Activated T-helper 1 cell treated with anti-CD3 and anti-CD28 coated beads, Interleukin-12 subunit alpha, Interleukin-12 subunit beta, Interleukin-2, Interleukin-4 antibody, amounts not matched to agents 30 ng/mL and 10 ng/mL and 1 ng/mL, durations not matched to agents 14 hours and 24 hours and 36 hours (primary cell): ENCODE measurements at places on chromosomes 6 and 20.

DNA sequence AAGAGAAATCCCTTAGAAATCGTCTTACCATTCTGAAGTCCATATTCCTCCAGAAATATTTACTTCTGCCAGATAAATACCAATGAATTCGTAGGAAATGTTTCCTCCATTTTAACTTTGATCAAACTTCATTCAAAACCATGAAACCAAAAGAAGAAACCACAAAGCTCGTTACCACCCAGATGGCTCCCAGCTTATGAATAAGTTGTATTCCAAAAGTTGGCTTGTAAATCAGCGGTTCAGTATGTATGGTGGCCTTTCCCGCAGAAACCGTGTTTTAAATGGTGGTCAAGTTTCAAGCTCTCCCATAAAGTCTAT, 73.6 kb upstream of the RIPOR2 start:
- no peak for DNase-seq

DNA sequence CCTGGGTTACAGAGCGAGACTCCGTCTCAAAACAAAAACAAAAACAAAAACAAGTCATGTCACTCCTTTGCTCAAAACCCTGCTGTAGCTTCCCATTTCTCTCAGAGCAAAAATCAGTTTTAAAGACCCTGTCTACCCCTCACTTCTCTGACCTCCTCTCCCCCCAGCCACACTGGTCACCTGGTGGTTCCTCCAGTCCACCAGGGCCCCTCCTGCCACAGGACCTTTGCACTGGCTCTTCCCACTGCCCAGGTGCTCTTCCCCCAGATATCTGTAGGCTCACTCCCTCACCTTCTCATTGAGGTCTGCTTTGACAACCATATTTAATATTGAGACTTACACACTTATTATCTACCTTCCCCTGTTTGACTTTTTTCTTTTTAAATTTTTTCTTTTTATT, 4.9 kb upstream of the TEAD3 start:
- DNase-seq: no peak

GRCh38 chr6:97136626-97137358, 146.2 kb downstream of the MMS22L start:
- no peak for DNase-seq

GRCh38 chr6:4707011-4707410, 69.2 kb upstream of the CDYL start:
- DNase-seq: no peak

GRCh38 chr6:25423358-25423757, 144.2 kb downstream of the CARMIL1 start:
- DNase-seq: no peak

GRCh38 chr6:22883061-22883717, 313.8 kb downstream of the HDGFL1 start:
- DNase-seq: no peak

GRCh38 chr6:22078802-22079545, 217.9 kb downstream of the PRL start:
- no peak for DNase-seq

- DNase-seq: no peak
Measured at GRCh38 chr6:37373822-37374471, 20.2 kb downstream of the RNF8 start.

GRCh38 chr6:44956396-44956795, 371.7 kb upstream of the RUNX2 start:
- no peak for DNase-seq

GRCh38 chr6:5905431-5906339, 101.0 kb downstream of the NRN1 start:
- no peak for DNase-seq

- no peak for DNase-seq
Measured at GRCh38 chr6:123551939-123552707, 84.6 kb downstream of the TRDN start.

DNA sequence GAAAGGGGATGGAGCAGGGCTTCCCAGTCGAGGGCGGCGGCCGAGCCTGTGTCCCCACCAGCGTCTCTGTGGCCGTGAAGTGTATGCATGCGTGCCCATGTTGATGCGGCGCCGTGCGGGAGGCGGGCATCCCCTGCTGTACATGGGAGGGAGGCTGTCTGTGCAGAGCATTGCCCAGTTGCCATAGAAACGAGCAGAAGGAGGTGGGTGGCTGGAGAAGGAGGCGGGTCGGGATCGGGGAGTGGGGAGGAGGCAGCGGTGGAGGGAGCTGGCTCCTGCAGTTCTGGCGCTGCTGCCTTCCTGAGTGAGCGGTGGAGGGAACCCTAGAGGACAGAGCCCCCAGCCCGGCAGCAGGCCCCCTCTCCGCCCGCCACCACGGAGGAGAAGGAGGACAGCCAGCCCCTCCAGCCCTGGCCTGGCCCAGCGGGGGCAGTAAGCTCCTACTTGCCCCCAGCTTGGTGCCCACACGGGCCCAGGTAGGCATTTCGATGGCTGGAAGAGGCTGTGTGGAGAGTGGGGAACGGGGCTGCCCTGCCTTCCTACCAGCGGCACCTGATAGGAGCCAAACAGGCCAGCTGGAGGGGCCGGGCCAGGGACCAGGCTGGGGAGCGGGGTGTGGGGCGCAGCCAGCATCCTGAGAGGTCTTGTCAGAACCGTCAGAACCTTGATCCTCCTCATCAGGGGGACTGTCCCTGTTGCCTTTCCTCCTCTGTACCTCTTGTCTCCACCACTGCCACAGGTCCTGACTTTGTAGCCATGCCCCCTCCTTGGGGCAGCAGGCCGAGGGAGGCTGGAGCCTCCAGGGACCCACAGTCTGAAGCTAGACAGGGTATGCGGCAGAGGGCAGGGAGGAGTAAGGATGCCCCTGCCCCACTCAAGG, 41.3 kb downstream of the SPDEF start:
- no peak for DNase-seq

DNA sequence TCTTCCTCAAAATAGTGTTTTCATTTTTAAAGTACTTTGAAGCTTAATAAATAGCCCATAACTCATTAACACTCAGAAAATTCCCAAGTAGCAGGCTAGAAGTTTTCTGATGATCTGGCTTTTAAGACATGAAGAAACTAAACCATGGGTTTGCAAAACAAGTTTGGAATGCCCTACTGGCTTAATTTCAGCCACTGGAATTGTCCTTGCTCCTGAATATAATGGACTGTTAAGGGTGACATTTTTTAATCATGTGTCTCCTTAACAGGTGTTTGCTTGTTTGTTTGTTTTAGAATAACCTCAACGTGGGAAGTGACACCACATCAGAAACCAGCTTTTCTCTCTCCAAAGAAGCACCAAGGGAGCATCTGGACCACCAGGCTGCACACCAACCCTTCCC, 49.1 kb downstream of the ISM1 start:
- DNase-seq: no peak

DNA sequence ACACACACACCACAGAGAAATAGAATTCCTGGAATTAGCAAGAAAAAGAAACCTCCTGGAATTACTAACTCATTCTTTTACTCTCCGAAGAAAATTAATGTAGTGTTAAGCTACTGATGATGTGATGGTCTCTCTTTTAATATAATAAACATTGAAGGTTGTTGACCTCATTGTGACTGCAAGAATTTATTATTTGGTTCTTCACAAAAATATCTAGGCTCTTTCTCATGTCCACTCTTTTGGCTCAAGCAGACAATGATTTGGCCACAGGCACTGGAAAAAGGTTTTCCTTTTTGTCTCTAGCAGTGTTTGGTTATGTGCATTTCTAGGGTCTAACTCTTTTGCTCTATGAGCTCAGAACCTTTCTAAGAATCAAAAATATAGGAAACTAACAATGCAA, 811.9 kb downstream of the TENT5A start:
- DNase-seq: no peak

DNA sequence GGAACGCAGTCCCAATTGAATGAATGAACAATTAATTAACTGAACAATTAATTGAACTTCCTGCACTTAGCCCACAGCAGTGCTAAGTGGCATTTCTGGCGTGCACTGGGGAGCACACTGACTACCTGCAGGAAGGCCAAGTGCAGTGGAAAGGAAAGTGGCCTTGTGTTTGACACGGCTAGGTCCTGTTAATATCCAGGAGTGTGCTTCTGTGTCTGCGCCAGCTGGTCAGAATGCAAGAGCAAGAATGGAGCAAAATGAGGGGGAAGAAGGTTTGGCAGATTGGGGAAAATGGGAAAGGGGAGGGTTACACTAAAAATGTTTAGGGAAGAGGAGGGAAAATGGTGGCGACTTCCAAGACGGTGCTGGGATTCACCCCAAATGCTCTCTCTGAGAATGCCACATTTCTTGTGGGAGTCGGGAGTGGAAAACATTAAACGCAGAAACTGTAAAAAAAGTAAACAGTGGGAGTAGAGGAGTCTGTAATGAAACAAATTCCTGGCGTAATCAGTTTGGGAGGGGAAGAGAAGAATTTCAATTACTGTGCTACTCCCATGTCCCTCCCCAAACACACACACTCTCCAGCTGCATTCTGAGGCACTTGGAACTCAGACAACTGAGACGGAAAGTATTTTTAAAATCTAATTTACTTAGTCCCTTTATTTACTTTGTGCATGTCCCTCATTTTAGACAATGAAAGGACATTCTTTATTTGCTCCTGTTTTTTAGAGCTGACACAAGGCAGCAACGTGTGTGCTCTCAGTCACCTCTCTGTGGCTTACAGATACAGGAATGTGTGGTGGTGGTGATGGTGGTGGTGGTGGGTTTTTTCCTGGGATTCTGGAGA, 64.1 kb downstream of the CLIC5 start:
- no peak for DNase-seq

DNA sequence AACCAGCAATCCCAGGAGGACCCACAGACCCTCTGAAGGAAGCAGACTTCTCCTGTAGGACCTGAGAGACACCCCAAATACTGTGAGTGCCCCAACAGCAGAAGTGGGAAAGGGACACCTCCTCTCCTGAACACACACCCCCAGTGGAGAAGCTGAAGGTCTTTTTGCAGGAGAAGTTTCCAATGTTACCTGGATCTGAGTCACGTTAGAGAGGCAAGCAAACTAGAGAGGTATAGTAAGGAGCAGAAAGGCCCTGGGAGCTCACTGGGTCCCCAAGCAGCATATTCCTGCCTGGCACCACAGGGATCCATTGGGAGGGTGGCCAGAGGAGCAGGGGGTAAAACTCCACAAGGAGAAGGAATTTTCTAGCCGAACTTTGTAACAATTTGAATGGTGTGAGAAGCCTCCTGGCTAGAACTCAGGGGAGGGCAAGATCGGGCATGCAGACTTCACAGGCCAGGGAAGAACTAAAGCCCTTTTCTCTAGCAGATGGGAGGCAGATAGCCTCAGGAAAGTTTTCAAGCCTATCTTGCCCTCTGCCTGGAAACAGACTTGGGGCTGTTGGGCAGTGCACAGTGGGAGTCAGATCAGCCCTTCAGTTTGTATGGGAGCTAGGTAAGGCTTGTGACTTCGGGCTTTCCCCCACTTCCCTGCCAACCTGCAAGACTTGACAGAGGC, 68.2 kb upstream of the SSTR4 start:
- DNase-seq: no peak

- DNase-seq: no peak
Measured at GRCh38 chr6:69179681-69180080, 544.6 kb downstream of the ADGRB3 start.

DNA sequence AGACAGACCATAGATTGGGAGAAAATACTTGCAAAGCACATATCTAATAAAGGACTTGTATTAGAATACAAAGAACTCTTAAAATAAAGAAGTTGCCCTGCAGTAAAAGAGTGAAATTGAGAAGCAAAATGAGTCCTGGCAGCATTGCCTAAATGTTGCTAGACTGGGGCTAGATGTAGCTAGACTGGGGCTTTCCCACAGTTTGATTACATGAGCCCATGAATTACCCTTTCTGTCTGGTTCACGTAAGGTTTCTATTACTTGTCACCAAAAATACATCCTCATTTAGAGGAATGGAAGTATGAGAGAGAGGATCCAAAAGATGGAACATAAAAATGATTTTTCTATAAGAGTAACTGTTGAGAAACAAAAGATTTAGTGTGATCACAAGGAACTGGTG, 57.6 kb upstream of the CCDC28A start:
- no peak for DNase-seq

GRCh38 chr20:5991623-5992441, 41.4 kb downstream of the MCM8 start:
- no peak for DNase-seq

- no peak for DNase-seq
Measured at GRCh38 chr6:133889557-133890403, 867 bp downstream of the TCF21 start.

- DNase-seq: no peak
Measured at GRCh38 chr20:23305098-23305497, 45.5 kb upstream of the NXT1 start.

DNA sequence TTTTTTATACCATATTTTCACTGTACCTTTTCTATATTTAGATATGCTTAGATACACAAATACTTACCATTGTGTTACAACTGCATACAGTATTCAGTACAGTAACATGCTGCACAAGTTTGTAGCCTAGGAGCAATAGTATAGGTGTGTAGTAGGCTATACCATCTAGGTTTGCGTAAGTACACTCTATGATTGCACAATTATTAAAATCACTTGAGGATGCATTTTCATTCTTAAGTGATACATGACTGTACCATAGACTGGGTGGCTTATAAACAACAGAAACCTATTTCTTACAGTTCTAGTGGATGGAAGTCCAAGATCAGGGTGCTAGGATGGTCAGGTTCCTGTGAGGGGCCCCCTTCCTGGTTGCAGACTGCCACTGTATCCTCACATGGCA, 234.1 kb downstream of the SLC35F1 start:
- no peak for DNase-seq

- no peak for DNase-seq
Measured at GRCh38 chr6:154471609-154472362, 38.7 kb downstream of the CNKSR3 start.

DNA sequence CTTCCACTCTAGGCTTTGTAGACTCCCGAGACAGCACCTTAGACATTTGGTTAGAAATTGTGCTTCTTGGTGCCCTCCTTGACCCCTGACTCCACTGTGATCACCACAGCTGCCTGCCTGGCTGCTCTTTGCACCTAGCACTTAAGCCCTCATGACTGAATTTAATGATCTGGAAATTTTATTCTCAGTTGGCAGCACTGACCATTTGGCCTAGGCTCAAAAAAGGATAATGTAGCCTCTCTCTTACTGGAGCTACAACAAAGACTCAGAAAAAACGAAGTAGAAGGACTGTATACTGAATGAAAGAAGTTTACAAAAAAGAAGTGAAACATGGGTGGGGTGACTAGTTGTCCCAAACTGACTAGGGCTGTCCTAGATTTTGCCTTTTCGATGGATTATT, 11.3 kb upstream of the ABRACL start:
- DNase-seq: no peak

GRCh38 chr20:6959900-6960312, 192.4 kb downstream of the BMP2 start:
- no peak for DNase-seq

GRCh38 chr20:59022754-59023153, 3.5 kb downstream of the TUBB1 start:
- DNase-seq: no peak
